ENCODE measurements at places on chromosomes 16 and 17. TPM values are rescaled to one million over a fixed set of nuclear protein-coding genes. Genes with fewer than 3 reads are reported as not detected.

The AOC2 gene
- 2.0 TPM for polyA plus RNA-seq

The ERAL1 gene
- 34.1 TPM for polyA plus RNA-seq

The FKBP10 gene
- polyA plus RNA-seq, result 24.6 TPM

The CEMP1 gene
- polyA plus RNA-seq, result 0.97 TPM

The SLC22A31 gene
- polyA plus RNA-seq, result 0.59 TPM

The PLCG2 gene
- 16.2 TPM for polyA plus RNA-seq

The GNGT2 gene
- 1.8 TPM for polyA plus RNA-seq

The ITGAD gene
- not detected for polyA plus RNA-seq

The HSPB9 gene
- 0.70 TPM for polyA plus RNA-seq

The CENPN gene
- polyA plus RNA-seq, result 6.6 TPM

The OR2C1 gene
- polyA plus RNA-seq, result 0.03 TPM

The SPIRE2 gene
- polyA plus RNA-seq, result 2.2 TPM

The CDRT15 gene
- not detected for polyA plus RNA-seq

The ARHGDIG gene
- polyA plus RNA-seq, result 78.0 TPM

The CD300LG gene
- 117 TPM for polyA plus RNA-seq

The PPM1E gene
- 0.03 TPM for polyA plus RNA-seq

The FOXL1 gene
- 0.12 TPM for polyA plus RNA-seq

The CCL17 gene
- not detected for polyA plus RNA-seq

The ZPBP2 gene
- not detected for polyA plus RNA-seq

The KRTAP9-8 gene
- polyA plus RNA-seq, result not detected

The PRR15L gene
- 80.7 TPM for polyA plus RNA-seq

The NACA2 gene
- 0.15 TPM for polyA plus RNA-seq

The TEX14 gene
- polyA plus RNA-seq, result 0.05 TPM

The SPATA22 gene
- polyA plus RNA-seq, result 0.27 TPM

The CCL4 gene
- polyA plus RNA-seq, result 9.4 TPM

The OSGIN1 gene
- polyA plus RNA-seq, result 3.9 TPM

The TSPOAP1 gene
- 5.3 TPM for polyA plus RNA-seq

The RUNDC3A gene
- polyA plus RNA-seq, result 0.25 TPM

The ATP1B2 gene
- polyA plus RNA-seq, result 2.2 TPM

The FOXO3B gene
- polyA plus RNA-seq, result 1.3 TPM

The KLHL10 gene
- polyA plus RNA-seq, result 0.64 TPM

The EME1 gene
- 0.25 TPM for polyA plus RNA-seq

The RANGRF gene
- polyA plus RNA-seq, result 32.4 TPM

The HNF1B gene
- polyA plus RNA-seq, result not detected

The RGS11 gene
- 13.7 TPM for polyA plus RNA-seq

The PYDC1 gene
- not detected for polyA plus RNA-seq

The IRX5 gene
- not detected for polyA plus RNA-seq

The CYGB gene
- 54.4 TPM for polyA plus RNA-seq

The KRT34 gene
- not detected for polyA plus RNA-seq
